Stimulated activated CD8-positive, alpha-beta memory T cell treated with anti-CD3 and anti-CD28 coated beads, Interleukin-7, amount 100 ng/mL, for 1 hour (primary cell): ENCODE measurements at places on chromosomes 11 and 22.

DNA sequence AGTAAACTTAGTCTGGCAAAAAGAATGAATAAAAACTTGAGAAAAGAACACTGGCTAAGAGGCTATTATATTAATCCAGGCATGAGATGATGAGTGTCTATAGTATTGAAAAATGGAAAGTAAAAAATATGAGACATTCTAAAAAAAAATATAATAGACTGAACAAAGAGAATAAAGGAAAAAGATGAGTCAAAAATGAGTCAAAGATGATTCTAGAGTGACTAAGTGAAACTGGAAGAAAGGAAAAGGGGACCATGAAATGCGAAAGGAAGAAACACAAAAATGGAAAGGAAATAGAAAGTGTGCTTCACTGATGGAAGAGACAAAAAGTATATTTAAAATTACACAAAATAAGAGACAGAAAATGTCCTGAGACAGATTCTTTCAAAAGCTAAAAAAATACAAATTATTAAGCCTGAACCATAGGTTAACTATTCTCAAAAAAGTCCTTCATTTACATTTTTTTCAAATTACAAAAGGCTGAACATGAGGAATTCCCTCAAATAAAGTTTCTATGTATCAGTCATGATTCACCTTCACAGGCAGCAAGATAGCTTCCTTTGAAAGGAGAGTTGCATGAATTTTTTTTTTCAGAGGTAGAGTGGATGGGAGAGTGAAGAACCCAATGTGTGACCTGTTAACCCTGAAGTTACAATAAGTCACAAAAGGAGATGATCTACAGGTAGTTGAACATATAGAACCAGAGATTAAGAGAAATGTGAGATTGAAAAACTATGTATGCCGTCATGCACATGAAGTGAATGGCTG is 75.2 kb downstream of the EIF3M start:
- no peak for DNase-seq

DNA sequence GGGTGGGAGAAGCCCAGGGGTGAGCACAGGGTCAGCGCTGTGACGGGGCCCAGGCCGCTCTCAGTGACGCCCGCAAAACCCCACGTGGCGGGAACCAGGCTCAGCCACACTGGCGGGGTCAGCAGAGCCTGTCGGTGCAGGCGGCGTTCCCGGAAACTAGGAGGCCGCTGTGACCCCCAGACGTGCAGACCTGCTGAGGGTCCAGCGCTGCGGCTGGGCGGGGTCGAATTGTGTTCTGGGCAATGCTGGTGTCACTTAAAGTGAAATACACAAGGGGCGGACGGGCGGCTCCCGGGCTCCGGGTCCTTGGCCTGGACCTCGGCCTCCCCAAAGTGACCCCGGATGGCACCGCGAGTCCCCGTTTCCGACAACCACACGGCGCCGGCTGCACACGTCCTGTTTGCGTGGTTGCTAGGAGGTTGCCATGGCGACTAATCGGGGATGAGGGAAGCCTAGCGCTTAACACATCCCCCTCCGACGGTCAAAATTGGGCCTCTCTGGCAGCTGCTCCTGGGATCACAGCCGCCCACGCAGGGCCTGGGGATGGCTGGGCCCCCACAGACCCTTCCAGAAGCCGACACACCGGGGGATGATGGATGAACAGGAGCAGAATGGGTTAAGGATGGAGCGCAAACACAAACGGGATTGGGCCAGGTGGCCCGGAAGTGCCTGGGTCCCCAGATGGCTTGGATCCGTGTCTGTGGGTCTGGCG is 81.7 kb upstream of the PRR5 start:
- peak; percentile 74 for DNase-seq

GRCh38 chr22:30521368-30522156 is 16.1 kb upstream of the SEC14L4 start:
- no peak for DNase-seq

DNA sequence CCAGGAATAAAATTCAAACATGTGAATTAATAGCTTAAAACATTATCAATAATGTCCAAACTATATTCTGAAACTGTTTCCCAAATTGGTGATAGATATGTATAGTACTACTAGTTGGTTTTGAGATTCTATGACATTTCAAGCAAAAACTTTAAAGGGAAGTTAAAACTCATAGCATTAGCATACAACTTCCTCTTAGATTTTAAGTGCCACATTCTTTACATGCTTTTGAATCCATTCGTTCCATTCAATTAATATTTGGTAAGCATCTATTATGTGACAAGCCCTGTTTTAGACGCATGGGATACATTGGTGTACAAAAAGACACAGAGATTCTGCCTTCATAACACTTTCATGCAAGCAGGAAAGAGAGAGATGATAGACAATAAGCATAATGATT is 8.9 kb downstream of the PATL1 start:
- DNase-seq: no peak

DNA sequence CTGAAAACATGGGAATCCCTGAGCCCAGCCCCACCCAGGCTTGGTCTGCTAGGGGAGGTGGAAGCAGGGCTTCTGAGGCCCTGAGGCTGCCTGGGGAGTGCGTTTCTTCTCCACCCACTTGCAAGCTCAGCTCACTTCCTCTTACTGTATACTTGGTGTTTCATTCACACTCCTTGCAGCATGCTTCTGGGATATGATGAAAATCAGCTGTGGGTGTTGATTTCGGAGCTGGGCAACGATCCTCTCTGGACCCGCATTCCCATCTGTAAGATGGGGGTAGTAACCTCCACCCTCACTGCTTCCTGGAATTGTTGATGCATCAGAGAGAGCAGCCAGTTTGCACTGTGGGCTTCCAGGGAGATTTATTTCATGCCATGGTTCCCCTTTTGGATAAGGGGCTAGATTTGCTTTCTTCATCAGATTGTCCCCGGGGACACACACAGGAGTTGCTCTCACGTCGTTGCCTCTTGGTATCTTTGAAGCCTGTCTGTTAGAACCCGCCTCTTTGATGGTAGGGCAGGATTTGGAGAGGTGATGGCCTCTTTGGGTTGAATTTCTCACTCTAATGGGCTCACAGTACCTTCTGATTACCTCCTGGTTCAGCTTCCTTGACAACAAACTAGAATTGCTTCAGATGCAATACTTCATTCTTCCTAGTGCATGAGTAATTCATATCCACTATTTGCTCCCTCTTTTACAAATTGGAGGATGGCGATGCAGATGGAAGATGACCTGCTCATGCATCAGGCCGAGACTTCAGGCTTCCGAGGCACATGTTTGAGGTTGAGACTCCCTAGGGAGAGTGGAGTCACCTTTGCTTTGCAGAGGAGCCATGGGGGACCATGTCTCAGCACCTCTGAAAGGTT is 40.4 kb downstream of the BCR start:
- no peak for DNase-seq

DNA sequence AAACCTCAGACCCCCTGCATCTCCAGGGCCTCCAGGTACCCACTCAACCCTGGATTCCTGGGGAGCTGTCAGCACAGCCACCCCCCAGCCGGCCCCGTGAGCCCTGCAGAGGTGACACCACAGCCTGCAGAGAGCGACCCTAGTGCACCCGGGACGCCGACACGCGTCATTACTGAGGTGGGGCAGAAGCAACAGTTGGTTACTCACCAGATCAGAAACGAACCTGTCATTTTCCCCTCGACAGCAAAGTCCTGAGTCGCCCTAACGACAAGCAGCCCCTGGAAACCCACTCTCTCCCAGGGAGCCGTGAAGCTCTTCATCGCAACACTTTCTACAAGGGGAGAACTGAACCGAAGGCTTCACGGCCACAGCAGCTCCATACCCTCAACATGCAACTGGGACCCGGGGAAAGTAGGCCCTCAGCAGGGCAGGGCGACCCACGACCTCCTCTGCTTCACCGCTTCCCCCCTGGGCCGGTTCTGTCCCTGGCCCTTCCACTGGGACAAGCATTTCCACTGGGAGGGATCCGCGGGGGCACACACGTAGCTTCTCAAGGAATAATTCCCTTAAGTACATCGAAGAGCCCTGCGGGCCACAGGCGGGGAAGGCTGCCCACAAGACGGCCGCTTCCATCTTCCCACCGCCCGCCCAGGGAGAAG is 1.6 kb downstream of the BRD1 start:
- peak; percentile 40 for DNase-seq

- no peak for DNase-seq
Observed at GRCh38 chr11:123168241-123168640, 26.8 kb downstream of the CLMP start.

GRCh38 chr22:46002757-46003270 is 25.9 kb upstream of the WNT7B start:
- DNase-seq: no peak

DNA sequence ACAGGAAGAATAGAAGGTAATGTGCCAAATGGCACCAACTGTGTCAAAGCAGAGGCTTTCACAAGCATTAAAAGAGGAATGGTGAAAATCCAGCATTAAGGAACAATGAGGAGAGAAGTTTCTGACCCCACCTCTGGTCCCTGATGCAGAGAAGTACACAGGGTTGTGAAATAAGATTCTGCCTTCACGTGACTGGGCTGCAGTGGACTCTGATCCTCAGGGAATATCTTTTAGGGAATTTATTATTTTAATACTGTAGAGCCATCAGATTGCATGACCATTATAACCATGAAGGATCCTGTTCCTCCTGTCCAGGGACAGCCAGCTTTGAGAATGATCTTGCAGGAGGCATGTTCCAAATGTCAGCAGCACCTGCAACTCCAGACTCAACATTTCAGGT is 74.4 kb upstream of the FAR1 start:
- DNase-seq: no peak

DNA sequence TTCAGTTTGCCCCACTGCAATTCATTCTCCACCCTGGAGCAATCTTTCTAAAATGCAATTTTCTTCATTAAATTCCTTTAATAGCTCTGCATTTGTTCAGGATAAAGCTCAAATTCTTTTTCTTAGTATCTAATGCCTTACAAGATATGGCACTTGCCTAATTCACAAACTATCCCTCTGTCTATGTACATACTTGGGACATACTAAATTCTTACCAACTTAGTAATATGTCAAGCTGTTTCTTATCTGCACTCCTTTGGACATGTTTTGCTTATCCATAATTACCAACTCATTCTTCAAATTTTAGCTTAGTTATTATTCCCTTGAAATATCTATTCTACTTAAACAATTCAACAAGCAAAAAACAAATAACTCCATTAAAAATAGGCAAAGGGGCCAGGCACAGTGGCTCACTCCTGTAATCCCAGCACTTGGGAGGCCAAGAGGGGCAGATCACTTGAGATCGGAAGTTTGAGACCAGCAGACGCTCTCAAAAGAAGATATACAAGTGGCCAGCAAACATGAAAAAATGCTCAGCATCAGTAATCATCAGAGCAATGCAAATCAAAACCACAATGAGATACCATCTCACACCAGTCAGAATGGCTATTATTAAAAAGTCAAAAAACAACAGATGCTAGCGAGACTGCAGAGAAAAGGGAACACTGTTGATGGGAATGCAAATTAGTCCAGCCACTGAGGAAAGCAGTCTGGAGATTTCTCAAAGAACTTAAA is 96.9 kb downstream of the FAM76B start:
- no peak for DNase-seq

- DNase-seq: no peak
Observed at GRCh38 chr22:30373331-30374325, 13.6 kb downstream of the RNF215 start.

GRCh38 chr11:33451364-33451763 is 194.2 kb downstream of the HIPK3 start:
- no peak for DNase-seq

- DNase-seq: no peak
Observed at GRCh38 chr11:84626256-84626655, 1000.9 kb downstream of the DLG2 start.

GRCh38 chr11:79312617-79313529 is 128.0 kb downstream of the TENM4 start:
- DNase-seq: no peak

DNA sequence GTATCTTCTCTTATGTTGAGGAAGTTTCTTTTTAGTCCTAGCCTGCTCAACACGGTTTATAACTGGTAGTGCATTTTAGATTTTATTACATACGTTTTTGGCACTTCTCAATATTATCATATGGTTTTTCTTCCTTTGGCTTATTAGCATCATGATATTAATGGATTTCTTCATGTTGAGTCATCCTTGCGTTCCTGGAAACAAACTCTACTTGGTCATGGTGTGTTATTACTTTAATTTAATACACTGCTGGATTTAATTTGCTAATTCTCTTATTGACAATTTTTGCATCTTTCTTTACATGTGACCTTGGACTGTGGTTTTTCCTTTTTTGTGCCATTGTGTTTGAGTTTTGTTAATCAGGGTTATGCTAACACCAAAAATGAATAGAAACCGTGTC is 20.5 kb downstream of the IGF2 start:
- no peak for DNase-seq

DNA sequence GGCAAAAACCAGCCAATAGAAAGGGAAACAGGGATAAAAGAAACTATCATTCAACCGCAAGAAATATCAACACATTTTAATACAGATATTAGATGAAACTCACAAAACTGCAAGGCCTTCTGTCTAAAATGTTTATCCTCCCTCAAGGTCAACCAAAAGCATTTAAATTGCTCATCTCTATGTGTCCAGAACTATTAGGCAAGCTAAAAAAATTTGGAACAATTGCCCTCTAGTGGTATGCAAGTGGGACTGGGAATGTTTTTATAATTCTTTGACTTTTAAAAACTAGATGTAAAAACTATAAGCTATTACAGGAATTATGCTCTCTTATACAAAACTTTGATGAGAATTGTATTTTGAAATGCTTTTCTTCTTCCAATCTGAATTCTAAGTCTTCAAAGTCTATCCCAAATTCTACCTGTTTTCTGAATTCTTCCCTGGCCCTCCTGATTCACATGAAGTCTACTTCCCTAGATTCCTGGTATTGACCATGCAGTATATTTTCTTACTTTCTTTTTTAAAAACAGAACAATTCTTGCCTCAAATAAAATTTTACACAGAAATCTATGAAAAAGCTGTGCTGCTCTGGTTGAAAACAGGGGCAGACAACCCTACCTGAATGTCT is 4.9 kb downstream of the CWC15 start:
- DNase-seq: no peak

DNA sequence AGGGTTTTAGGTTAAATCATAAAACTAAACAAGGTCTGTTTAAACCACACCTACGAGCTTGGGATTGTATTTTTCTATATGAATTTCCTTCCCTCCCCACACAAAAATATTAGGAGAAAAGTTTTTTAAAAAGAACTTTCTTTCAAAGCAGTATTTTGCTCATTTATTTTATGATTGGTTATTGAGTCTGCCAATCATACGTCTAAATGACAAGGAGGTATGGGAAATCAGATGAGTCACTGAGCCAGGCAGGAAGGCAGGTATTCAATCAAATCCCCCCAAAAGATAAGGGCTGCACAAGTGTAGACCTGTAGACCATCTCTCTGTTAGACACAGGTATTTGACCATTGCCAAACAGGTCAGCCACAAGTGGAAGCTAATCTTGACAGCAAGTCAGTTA is 440.1 kb upstream of the CCDC90B start:
- no peak for DNase-seq

- peak; percentile 75 for DNase-seq
Observed at GRCh38 chr11:46242952-46243795, 34.3 kb upstream of the CREB3L1 start.

- DNase-seq: no peak
Observed at GRCh38 chr11:118052581-118053206, 24.2 kb upstream of the TMPRSS4 start.

GRCh38 chr11:104582431-104582830 is 315.8 kb downstream of the CASP12 start:
- no peak for DNase-seq

- peak; percentile 69 for DNase-seq
Observed at GRCh38 chr22:39170825-39171622, 18.5 kb upstream of the CBX7 start.
